ENCODE measurements at places on chromosomes 4 and X.

- no peak for DNase-seq
Observed at GRCh38 chrX:42128020-42128419, 204.7 kb upstream of the CASK start.

DNA sequence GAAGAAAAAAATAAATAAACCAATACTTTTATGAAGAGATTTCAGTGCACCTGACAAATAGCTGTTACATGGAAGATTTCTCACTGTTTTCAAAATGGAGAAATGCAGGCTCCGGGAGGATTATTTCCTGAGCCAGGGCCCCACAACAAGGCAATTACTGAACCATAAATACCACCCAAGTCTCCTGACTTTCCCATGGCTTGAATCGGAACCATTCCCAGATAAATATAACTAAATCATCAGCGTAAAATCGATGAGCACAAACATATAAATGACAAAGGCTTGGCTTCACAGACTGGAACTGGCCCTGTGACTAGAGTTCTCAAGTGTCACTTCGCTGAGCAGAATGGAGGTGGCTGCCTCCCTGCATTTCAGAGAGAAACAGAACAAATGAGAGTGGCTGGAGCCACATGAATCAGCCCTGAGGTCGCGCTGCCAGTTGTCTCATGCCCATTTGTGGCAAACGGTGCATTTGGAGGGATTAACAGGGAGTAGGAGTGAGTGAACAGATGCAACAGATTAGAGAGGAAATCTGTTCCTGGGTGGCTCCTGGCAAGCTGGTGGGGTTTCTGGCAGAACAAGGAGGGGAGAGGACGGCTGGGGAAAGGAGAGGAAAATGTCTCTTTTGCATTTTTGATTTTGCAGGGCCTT, 57.3 kb upstream of the STIM2 start:
- DNase-seq = no peak

DNA sequence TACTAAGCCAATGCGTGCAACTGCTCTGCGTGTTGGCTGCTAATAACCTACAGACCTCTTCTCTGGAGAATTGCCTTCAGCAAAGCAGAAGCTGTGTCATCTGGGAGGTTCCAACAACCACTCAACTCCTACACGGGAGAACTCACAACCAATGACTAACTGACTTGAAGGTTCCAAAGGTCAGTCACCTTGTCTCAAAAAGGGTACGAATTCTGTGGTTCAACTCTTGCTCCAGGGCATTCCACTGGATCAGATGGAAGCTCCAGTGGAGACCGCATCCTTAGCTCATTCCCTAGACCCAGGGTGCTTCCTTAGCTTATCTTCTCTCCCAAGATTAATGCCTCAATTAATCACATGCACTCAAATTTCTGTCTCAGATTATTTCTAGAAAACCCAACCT, 222.7 kb downstream of the CHIC2 start:
- no peak for DNase-seq

DNA sequence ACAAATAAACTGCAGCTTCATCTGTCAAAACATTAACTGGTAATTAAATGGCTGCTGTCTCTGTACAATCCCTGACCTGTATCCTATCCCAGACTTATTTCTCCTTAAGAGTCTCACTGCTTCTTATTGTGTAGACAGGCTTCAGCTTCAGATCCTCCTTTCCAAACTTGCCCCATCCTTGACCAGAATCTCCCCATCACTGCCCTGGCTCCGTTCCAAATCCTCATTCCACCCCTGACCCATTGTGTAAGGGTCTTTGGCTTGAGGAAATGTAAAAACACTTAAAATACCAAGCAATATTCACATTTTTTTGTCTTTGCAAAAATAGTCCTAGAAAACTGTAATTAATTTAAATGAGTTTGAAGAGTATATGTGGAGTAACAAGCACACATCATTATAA, 152.6 kb upstream of the VEGFC start:
- DNase-seq = no peak

DNA sequence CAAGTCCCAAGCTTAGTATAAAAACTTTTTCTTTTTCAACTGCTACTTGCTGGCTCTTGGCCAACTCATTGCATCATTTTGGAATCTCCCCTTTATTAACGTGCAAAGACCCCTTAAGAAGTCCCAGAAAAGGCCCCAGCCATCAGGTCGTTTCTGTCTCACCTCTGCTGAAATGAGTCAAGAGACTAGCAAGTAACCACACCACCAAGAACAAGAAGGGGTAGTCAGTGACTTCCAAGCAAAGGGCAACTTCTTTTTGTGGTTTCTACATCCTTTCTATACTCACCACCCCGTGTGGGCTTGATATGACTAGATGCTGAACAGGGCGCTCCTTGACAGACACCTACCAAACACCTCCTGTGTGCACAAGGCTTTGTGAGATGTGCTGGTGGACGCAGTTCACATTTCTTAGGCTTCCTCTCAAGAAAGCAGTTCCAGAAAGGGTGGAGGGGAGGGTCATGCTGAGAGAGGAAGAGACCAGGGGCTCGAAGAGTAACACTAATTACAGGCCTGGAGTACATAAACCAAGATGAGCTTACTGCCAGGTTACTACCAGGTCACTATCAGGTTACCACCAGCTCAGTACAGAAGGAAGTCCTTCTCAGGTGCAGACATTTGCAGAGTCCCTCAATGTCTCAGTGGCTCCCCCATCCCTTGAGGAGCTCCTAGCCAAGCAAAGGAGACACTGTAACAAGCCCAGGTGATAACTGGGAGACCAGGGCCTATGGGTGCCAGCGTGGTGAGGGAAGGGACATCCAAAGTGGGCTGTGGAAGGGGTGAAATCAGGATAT, 19.3 kb downstream of the JAKMIP1 start:
- DNase-seq = no peak

GRCh38 chrX:150460063-150460462, 96.9 kb downstream of the MAMLD1 start:
- no peak for DNase-seq

DNA sequence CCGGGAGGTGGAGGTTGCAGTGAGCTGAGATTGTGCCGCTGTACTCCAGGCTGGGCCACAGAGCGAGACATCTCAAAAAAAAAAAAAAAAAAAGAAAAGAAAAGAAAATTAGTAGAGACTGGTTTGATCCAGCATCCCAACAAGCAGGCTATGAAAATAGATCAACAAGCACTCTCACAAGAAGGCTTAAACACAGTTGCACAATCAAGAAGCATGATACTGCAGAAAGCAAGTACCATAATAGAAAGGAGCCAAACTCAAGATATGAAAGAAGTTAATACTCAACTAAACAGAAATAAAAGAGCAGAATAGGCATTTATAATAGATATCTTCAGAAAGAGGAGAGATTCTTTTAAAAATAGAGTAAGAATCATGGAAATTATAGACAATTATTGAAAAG, 10.6 kb downstream of the TLR6 start:
- DNase-seq = no peak

- no peak for DNase-seq
Observed at GRCh38 chr4:83255584-83255983, 29.0 kb downstream of the COQ2 start.

- no peak for DNase-seq
Observed at GRCh38 chr4:147017081-147017480, 71.4 kb upstream of the TTC29 start.

DNA sequence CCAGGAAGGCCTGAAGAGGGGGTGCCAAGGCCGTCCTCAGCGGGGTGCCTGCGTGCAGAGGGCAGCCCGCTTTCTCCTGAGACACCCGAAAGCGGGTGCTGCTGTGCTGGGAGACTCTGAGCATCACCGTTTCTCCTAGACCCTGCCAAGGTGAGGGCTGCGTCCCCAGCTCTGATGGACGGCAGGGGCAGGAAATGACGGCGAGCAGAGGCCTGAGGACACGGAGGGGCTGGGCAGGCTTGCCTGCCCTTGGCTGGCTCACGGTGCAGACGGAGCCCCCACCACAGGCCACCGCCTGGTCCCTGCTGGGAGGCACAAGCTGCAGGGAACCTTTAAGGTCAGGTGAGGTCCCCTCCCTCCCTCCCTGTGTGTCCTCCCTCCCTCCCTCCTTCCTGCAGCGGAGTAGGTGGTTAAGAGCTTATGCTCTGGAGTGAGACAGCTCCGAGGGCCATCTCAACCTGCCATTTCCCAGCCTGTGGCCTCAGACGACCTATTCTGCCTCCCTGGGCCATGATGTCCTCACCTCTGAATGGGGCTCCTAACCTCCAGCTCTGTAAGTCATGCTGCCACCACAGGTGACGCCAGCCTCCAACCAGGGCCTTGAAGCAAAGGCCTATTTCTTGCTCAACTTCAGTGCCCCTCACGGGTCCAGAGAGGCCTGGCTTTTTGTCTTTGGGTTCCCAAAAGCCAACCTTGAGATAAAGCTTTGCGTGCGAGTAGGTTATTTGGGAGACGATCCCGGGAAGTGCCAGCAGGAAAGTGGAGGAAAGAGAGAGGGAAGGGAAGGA, 54.2 kb upstream of the GRPEL1 start:
- DNase-seq = no peak

GRCh38 chr4:179095585-179096221, 1653.5 kb upstream of the AGA start:
- DNase-seq = no peak

DNA sequence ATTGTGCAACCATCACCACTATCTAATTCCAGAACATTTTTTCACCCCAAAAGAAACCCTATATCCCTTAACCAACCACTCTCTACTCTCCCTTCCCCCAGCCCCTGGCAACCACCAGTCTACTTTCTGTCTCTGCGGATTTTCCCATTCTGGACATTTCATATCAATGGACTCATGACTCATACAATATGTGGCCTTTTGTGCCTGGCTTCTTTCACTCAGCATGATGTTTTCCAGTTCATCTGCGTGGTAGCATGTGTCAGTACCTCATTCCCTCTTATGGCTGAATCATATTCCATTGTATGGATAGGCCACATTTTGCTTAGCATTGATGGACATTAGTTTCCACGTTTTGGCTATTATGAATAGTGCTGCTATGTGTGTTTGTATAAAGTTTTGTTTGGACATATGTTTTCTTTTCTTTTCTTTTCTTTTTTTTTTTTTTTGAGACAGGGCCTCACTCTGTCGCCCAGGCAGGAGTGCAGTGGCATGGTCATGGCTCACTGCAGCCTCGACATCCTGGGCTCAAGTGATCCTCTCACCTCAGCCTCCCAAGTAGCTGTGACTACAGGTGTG, 335.4 kb downstream of the BCOR start:
- DNase-seq = no peak

GRCh38 chrX:130726661-130727060, 176.3 kb downstream of the ENOX2 start:
- no peak for DNase-seq

DNA sequence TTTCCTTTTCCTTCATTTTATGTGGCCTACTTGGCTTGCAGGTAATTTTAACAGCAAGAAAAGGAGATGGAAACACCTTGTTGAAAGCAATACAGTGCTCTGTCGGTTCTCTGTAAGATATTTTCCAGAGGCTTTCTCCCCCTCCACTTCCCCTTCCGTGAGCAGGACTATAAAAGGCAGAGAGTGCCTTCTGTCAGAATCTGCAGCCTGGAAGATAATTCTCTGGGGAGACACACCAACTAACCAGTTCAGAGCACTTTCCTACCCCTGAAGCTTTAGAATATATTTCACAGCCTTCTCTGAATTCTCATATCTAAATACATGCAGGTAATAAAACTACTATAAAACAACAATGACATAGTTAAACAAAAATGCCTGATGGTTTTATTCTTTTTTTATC, 141.1 kb downstream of the IDS start:
- DNase-seq = no peak

DNA sequence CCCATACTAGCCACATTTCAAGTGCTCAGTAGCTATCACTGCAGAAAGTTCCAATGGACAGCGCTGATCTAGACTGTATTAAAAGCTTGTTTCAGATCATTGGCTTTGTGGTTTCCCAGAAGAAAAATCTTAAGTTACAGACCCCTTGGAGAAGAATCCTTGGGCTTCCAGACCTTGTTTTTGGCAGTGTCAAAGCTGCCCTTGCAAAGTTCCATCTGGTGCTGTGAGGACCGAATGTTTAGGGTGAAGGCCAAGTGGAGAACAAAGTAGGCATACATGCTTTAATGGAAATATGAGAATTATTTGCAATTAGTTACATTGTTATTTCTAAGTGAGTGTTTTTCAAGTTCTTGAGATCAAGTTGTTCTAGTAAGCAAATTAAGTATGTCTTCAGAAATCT, 144.7 kb downstream of the FRMPD4 start:
- no peak for DNase-seq

DNA sequence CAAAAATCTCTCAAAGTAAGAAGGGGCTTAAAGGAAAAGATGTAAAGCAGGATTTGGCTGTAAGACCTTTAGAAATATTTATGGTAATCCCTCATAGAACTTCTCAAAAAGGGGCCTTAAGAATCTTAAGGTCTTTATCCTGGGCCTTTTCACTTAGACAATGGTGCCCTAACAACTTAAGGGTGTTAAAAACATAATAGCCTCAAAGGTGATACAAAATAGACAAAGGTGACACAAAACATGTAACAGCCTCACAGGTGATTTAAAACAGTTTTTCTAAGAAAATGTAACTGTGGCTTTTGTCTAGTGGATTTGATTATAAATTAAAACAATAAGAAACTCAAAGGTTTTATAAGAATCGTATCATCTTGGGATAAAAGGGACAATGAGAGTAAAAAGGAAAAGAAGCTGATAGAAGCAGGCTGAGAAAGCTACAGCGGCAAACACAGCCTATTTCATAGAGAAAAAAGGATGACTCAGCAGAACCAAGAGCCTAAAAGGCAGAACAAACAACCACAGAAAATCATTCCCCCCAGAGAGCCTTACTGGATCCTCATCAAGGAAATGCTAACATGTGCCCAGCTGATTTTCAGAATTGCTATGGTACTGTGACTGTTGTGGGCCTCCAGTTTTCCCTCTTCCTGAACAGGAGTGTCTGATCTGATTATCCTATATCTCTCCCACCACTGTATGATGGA, 164.3 kb downstream of the STPG2 start:
- DNase-seq = no peak

- no peak for DNase-seq
Observed at GRCh38 chr4:24769571-24769970, 25.8 kb upstream of the SOD3 start.

DNA sequence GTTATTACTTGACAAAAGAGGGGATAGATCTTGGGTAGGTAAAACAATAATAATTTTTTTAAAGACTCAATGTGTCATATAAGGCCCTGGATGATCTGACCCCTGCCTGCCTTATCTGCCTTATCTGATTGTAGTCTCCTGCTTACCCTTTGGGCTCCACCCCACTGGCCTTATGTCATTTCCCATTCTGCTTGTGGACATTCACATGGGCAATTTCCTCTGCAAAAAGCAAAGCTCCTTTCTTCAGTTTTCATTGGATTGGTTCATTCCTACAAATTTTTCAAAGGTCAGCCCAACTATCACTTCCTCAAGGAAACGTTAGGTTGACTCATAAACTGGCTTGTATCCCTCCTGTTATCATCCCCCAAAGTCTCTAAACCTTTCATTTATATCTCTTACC, 15.7 kb upstream of the TET2 start:
- DNase-seq = no peak

- no peak for DNase-seq
Observed at GRCh38 chr4:124854968-124855367, 142.4 kb upstream of the ANKRD50 start.

GRCh38 chr4:150973626-150974251, 41.3 kb downstream of the LRBA start:
- DNase-seq = no peak

GRCh38 chrX:104193485-104193884, 27.2 kb downstream of the FAM199X start:
- DNase-seq = no peak

- DNase-seq = no peak
Observed at GRCh38 chr4:107098401-107098800, 62.3 kb upstream of the DKK2 start.
